ENCODE measurements at places on chromosomes 2 and 18. TPM values are rescaled to one million over a fixed set of nuclear protein-coding genes. Genes with fewer than 3 reads are reported as not detected.

The COL4A4 gene
- total RNA-seq, result 0.92 TPM

GRCh38 chr18:77701977-77702376 lies 452.3 kb downstream of the GALR1 start:
- DNase-seq, result no peak

DNA sequence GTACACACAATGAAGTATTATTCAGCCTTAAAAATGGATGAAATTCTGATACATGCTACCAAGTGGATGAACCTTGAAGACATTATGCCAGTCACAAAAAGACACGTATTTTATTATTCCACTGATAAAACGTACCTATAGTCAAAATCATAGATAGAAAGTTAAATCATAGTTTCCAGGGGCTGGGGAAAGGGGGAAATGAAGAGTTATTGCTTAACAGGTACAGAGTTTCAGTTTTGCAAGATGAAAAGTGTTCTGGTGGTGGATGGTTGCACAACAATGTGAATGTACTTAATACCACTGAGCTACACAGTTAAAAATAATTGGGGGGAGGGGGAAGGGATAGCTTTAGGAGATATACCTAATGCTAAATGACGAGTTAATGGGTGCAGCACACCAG lies 279.0 kb upstream of the STON1 start:
- DNase-seq, result no peak

The MAP2 gene
- 0.87 TPM for total RNA-seq

GRCh38 chr2:126661702-126662500 lies 5.9 kb downstream of the GYPC start:
- no peak for DNase-seq

The RND3 gene
- 62.6 TPM for total RNA-seq

- no peak for DNase-seq
Observed at GRCh38 chr2:6958616-6959235, 41.5 kb downstream of the RNF144A start.

Measured in H9 (cell line).